ENCODE measurements at places on chromosomes 1 and 21.

DNA sequence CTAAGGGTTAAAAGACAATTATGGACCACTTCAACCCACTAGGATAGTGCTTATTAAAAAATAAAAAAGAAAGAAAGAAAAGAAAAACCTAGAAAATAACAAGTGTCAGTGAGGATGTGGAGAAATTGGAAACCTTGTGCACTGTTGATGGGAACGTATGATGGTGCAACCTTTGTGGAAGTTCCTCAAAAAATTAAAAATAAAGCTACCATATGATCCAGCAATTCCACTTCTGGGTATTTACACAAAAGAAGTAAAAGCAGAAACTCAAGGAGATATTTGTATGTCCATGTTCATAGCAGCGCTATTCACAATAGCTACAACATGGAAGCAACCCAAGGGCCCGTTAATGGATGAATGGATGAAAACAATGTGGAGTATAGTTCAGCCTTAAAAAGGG, 115.2 kb upstream of the ATP1A1 start:
- no peak for DNase-seq

- no peak for DNase-seq
Observed at GRCh38 chr1:57576756-57577155, 152.9 kb upstream of the DAB1 start.

DNA sequence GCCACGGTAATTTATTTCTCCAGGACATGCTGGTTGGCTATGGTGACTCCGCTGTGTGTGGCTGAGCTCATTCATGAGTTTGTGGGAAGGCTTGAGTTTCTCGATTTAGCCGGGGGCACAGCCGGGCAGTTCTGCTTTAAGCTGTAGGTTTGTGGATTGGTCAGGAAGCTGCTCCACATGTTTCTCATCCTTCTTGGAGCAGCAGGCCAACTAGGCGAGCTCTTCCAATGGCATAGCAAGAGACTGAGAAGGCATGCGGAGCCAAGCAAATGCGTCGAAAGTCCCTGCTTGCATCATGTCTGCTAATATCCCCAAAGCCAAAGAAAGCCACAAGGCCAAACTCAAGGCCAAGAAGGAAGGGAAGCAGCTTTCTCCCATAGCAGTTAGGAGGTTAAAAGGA, 71.6 kb upstream of the GREM2 start:
- no peak for DNase-seq

DNA sequence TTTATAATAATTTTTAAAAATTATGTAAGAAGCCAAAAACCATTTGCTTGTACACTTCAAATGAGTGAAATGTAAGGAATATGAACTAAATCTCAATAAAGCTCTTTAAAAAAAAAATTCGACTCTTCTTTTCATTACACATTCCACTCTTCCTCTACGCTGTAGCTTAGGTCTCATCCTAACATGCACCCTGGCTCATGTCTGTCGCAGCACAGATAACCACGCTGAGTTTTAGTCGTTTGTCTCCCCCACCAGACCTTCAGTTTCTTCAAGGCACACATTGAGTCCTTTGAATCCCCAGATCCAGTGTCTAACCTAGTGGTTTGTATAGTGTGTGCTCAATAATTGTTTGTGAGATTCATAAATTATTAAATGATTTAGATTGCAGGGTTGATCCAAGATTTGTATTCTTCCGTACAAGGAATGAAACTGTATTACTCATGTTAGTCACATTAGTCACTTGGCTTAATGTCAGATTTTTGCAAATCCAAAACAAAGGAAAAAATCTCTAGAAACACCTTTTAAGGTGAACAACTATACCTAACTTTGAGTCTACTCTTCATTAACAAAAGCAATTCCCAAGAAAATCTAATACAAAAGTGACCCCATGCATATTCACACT, 57.3 kb downstream of the SLC25A24 start:
- DNase-seq, result no peak

- no peak for DNase-seq
Observed at GRCh38 chr1:94693029-94693428, 127.1 kb upstream of the SLC44A3 start.

DNA sequence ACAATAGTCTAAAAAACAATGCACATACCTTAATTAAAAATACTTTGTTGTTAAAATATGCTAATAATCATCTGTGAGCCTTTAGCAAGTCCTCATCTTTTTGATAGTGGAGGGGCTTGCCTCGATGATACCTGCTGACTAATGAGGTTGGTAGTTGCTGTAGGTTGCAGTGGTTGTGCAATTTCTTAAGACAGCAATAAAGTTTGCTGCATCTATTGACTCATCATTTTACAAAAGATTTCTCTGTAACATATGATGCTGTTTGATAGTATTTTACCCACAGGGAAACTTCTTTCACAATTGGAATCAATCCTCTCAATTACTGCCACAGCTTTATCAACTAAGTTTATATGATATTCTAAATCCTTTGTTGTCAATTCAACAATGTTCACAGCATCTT, 7.6 kb downstream of the C1orf87 start:
- DNase-seq, result no peak

DNA sequence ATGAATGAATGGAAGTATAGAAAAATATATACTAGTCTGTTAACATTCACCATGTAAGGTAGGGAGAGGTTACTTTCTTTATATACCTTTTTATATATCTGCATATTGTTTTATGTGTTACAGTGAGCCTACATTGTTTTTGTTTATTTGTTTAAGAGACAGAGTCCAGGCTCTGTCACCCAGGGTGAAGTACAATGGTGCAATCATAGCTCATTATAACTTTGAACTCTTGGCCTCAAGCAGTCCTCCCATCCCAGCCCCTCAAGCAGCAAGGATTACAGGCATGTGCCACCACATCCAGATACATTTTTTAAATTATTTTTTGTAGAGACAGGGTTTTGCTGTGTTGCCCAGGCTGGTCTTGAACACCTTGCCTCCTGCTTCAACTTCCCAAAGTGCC, 7.4 kb upstream of the SCYL3 start:
- no peak for DNase-seq

DNA sequence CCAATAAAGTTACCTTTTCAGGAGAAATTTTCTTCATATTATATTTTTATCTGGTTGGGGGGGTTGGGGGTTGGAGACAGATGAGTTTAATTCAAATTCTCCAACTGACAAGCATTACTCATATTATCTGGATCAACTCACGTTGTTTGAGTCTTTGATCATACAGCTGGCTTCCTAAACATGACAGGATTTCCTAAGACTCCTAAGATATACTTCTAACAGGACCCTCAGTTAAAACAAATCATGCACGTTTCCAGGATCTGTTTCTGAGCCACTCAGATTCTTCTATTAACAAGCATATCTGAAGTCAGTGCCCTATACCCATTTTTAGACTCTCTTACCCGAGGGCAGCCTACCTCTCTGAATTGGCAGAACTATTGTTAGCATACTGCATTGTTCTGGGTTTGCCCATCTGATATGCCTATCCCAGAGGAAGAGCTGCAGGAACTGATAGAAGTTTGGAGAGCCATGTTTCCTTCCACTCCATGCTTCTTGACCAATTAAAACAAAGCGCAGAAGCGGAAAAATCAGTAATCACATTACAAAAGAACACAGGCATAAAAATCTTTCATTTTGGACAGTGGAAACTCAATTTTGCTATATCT, 653.9 kb downstream of the LTN1 start:
- no peak for DNase-seq

DNA sequence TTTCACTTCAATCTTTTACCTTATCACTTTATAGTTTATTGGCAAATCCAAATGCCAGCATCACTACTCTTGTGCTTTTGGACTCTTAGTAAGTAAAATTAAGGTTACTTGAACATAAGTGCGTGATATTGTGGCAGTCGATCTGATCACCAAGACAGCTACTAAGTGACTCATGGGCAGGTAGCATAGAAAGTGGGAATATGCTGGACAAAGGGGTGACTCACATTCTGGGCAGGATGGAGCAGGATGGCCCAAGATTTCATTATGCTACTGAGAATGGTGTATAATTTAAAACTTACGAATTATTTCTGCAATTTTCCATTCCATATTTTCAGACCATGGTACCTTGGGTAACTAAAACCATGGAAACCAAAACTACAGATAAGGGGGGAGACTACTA, 120.2 kb downstream of the ROR1 start:
- no peak for DNase-seq

- DNase-seq, result peak; percentile 17
Observed at GRCh38 chr1:181089017-181089675, 646 bp downstream of the IER5 start.

- no peak for DNase-seq
Observed at GRCh38 chr1:182686446-182686845, 2.1 kb upstream of the RGS8 start.

DNA sequence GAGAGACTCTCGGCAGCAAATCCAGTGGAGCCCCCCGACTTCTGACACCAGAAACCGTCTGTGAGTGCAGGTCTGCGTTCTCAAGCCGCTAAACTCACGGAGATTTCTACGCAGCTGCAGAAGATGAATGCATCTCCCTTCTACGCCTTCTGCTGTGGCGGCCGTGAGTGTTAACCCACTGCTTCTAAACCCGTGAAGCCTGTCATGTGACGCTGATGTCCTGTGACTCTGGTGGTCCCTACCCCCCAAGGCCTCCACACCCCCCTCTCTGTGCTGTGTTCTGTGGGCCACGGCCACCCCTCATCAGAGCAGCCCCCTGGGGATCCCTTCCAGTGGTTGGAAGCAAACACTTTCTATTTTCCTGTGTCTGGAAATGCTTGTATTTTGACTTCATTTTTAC, 33.9 kb upstream of the COL18A1 start:
- DNase-seq, result no peak

GRCh38 chr1:187474336-187474735, 645.6 kb downstream of the PLA2G4A start:
- no peak for DNase-seq

DNA sequence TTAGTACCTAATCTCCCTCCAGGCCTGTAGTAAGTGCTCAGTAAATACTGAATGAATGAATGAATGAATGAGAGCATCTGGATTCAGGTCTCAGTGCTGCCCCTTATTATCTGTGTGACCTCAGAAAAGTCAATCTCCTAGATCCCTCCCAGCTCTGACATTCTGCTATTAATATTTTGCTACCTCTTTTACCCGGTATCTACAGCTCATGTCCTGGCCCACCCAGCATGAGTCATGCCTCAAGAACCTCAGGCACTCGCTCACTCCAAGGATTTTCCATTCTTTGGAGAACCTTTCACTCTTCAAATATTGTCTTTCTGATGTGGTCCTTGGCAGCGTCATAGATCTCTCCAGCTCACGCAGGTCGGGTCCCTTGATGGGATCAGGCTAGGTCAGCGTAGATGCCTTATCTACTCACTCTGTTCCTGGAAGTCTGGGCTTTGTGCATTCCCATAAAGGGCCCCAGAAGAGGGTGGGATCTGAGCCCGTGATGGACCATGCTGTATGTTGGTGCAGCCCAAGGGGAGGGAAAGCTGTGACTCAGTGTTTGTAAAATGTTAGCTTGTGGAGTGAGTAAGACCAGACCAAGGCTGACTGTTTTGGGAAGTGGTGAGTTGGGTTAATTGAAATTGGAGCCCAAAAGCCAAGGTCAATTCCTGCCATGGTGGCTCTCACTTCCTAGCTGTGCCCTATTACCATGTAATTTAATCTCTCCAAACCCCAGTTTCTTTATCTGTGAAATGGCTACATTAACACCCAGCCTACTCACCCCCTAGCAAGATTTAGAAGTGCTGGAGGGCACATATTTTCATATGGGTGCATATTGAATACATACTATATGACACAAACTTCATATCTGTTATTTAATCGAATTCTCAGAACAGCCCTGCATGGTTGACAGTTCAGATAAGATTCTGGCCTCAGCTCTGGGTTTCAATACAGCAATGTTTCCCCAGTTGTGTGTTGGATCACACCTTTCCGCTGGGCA, 214.1 kb upstream of the USP24 start:
- no peak for DNase-seq
